ENCODE measurements at places on chromosomes 13 and 19.

DNA sequence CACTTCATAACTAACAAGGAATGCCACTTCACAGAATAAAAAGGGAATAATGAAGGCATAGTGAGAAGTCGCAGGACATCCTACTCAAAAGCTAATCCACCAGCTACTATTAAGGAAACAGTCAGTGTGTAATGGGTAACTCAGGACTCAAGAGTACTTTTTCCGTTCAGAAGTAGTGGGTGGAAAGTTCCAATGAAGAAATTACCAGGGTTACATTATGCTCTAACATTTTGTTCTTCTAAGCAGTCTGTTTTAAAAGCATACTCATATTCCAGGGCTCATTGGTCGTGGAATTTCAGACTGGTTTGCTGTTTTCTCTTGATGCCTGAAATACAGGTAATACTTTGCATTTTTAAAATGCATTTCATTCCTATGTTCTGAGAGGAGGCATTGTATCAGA lies 222.4 kb upstream of the IRS2 start:
- DNase-seq, result no peak

GRCh38 chr19:47274891-47275761 lies 441 bp downstream of the INAFM1 start:
- DNase-seq, result no peak

- DNase-seq, result no peak
These were observed 71.4 kb upstream of the SERP2 start for GRCh38 chr13:44302233-44302632.

GRCh38 chr19:6588508-6589345 lies 2.2 kb downstream of the CD70 start:
- DNase-seq, result no peak

GRCh38 chr13:100753376-100753775 lies 78.8 kb upstream of the TMTC4 start:
- no peak for DNase-seq

DNA sequence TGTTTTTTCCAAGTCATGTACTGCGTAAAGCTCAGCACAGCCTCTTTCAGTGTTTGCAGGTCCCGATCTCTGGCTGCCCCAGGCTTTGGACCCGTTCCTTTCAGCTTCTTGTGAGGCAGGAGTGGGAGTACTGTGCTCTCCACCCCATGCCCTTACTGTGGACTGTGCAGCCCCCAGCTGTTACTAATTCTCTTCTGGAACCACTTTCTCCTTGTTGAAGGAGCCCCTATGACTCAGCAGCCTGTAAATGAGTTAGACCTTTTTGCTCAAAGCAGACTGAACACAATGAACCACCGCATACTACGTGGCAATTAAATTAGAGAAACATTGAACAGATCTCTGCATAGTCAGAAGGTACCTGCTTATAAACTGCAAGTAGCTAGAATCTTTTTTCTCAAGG lies 39.0 kb downstream of the SERTM1 start:
- no peak for DNase-seq

DNA sequence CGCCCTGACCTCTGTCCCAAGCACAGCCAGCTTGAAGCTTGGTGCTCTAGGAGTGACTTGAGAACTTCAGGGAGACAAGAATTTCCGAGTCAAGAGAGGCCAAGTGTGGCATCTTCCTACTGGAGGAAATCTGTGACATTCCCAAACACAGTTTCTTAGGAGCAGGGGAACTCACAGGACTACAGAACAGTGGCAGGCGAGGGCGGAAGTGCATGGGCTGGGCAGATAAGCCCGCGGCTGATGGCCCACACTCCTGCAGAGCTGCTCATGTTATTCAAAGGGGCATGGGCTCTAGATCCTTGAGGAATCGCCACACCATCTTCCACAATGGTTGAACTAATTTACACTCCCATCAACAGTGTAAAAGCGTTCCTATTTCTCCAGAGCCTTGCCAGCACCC lies 168.8 kb downstream of the KATNAL1 start:
- no peak for DNase-seq

GRCh38 chr19:49200238-49200862 lies 42.8 kb downstream of the TRPM4 start:
- DNase-seq, result no peak

- no peak for DNase-seq
These were observed 61.4 kb upstream of the ABCC4 start for GRCh38 chr13:95362666-95363065.

DNA sequence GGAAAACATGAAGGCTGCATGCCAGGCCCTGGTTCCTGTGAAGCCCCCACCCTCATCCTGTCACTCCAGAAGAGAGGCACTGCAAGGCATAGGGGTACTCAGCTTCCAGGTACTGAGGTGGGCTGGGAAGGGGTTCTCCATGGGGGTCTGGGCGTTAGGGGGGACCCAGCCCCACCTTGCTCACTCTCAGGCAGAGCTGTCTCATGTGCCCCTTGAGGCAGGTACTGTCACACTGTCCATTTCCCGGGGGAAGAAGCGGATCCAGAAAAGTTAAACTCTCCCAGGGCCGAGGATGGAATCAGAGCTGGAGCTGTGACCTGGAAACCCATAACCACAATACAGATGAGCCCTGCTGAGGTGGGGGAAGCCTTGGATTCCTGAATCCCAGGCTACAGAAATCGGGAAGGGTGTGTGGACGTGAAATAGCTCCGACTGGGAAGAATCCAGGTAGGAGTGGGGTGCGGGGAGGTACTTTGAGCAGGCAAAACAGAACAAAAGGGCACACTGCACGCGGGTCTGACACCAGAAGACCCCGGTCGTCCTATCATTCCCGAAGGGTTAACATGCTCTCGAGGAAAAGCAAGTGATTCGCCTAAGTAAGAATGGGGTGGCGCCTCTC lies 540 bp upstream of the USE1 start:
- DNase-seq, result no peak

Data from activated T-cell treated with anti-CD3 and anti-CD28 coated beads for 24 hours (primary cell).